NCI-H1417 (cell line): ENCODE measurements at places on chromosomes 16 and 17.

- DNase-seq = no peak
These were observed 416 bp downstream of the RNF43 start for GRCh38 chr17:58416937-58417299.

GRCh38 chr16:81415751-81416150 lies 28.9 kb upstream of the CMIP start:
- peak; percentile 38 for DNase-seq

GRCh38 chr16:9049241-9049640 lies 42.2 kb upstream of the HAPSTR1 start:
- no peak for DNase-seq

GRCh38 chr16:55559233-55559632 lies 7.3 kb upstream of the CAPNS2 start:
- DNase-seq = no peak

- DNase-seq = no peak
These were observed 58.8 kb upstream of the RHBDL3 start for GRCh38 chr17:32206861-32207260.

DNA sequence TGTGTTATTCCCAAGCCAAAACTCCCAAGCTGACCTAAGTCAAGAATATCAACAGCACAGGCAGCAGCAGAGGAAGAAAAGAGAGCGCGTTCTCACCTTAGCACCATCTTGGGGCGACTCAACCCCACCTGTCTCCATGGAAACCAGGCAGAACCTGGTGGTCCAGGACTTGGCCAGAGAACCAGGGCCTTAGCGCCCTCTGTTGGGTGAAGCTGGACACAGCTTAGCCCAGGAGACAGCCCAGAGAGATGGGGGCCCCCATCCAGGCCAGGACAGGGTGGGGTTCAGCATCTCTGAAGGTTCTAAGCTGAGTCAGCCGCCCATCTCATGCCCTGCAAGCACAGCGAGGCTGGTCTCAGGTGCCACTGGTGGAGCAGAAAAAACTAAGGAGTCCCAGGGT lies 60.1 kb upstream of the TMEM132E start:
- DNase-seq = no peak

DNA sequence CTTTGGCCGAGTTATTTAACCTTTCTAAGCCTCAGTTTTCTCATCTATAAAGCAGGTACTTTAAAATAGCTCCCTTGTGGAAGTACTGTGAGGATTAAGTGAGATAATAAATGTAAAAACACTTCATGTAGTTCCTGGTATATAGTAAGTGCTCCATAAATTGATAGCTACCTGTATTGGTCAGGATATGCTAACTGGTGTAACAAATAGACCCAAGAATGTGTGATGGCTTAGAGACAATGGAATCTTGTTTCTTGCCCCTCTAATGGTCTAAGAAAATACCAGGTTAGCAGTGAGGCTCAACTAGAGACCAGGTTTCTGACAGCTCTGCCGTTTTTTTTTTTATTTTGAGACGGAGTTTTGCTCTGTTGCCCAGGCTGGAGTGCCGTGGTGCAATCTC lies 29.8 kb downstream of the CCR7 start:
- DNase-seq = no peak

DNA sequence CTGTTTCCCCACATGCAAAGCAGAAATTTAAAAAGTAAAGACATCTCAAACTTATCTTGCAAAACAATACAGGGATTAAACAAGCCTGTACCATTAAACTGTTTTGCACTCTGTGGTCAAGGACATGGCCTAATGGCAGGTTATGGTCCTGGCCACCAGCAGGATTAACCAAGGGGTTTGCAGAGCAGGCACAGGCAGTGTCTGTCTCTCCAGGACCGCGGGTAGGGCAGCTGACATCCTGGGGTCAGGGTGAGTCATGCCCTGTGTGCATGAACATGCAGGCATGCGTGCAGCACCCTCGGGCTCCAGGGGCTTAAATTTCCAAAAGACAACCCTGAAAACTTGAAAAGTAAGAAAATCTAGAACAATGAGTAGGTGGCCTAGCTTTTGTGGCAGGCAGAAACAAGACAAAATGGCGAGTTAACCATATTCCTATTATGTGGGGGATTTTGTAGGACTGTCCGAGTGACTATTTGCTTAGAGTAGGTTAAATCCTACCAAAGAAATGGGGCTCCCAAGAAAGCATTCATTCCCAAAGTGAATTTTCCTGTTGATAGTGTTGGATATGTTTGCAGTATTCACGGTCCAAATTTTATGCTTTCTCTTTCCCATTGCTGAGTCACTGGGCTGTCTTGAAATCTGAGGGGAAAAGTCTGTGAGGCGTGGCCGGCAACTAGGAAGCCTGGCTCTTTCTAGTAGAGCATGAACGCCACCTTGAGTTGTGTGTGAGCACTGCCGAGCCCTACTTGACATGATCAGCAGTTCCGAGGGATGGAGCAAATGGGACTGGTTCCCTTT lies 158.4 kb upstream of the FAM20A start:
- peak; percentile 91 for DNase-seq

- no peak for DNase-seq
These were observed 388.1 kb downstream of the SHISA9 start for GRCh38 chr16:13289515-13289914.

DNA sequence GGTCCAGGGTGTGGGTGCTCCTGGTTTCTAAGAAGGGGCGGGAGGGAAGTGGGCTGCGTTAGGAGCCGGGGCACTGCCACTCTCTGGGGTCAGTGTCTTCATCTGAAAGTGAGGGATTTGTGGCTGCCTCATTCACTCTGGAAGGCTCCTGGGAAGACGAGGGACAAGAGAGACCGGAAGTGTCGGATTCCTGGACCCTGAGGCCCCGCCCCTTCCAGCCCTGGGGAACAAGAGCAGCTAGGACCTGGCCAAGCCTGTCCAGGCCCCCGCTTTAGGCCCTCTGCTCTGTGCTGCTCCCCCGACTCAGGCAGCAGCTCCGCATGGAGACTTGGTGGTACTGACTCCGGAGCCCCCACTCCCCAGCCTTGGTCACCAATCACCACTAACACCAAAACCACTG lies 6.5 kb downstream of the LGALS3BP start:
- no peak for DNase-seq

DNA sequence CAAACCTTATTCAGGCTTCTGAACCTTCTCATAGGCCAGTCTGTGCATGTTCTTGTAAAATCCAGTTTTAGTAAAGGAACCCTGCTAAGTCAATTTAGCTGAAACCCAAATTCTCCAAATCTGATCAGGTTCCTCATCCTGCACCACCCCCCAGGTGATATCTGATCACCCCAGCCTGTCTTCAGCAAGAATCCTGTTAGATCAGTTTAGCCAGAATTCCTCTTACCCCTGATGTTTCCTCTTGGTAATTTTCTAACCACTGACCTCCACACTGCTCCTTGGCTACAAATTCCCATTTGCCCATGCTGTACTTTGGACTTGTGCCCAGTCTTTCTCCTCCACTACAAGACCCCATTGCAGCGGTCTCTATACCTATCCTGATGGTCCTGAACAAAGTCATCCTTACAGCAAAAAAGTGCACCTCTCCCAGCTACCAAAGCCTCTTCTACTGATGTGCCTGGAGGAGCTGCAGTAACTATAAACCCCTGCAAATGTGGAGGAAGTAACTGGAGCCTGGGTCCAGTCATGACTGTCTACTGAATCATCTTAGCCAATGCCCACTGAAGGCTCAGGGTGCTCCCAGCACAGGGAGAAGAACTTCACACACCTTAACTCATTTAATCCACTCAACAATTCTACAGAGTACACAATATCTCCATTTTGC lies 23.8 kb downstream of the TEX14 start:
- DNase-seq = no peak

GRCh38 chr16:72024862-72025382 lies 16.4 kb downstream of the DHODH start:
- no peak for DNase-seq

DNA sequence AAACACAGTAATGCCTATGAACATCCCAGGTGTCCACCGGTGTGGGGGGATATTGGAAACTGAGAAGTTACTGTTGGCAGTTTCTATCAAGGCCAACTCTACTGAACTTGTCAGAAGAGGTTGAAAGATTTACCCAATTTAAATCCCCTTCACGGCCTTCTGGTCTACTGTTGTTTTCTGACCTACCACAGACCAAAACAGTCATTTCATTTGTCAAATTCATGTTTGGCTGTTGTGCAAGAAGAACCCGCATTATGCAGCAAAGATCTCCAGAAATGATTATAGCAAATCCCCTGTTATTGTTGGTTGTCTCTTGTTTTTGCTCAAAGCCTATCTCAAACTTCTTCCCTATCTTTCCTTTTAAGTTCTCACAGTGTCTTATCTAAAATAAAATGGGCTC lies 73.1 kb upstream of the MAF start:
- no peak for DNase-seq

DNA sequence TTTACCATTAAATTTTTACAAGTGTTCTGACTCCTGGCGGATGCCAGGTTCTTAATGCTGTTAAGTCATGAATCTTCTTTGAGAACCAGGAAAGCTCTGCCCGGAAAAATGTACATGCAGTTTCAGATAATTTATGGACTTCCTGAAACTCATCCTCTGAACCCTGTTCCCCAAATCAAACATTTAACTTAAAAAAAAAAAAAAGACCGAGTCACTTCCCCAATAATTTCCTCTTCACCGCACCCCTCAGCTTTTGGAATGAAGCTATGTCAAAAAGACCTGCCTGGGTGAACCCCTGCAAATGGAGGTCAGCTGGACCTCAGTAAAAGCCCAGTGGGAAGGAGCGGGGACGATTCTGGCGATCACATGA lies 15.0 kb downstream of the ZNF232 start:
- DNase-seq = no peak

GRCh38 chr17:61444831-61445230 lies 7.4 kb upstream of the TBX4 start:
- DNase-seq = peak; percentile 2

GRCh38 chr16:14244196-14245010 lies 173.3 kb downstream of the MRTFB start:
- no peak for DNase-seq

GRCh38 chr16:47865337-47865855 lies 290.4 kb downstream of the ABCC12 start:
- no peak for DNase-seq

DNA sequence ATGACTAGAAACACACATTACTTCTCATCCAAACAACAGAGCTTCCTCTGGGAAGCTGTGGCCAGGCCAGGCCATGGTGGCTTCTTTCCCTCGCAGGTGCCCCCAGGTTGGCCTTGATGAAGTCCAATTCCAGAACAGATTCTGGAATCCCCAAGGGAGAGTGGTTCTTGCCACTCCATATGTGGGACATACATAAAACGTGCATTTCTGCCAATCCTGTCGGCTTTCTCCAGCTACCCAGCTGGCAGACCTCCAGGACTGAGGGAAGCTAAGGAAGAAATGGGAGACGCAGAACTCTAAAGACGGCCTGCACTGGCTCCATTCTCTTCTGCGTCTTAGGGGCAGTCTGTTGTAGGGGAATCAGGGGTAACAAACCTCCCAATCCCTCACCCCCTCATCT lies 219.2 kb upstream of the CDH5 start:
- DNase-seq = no peak

DNA sequence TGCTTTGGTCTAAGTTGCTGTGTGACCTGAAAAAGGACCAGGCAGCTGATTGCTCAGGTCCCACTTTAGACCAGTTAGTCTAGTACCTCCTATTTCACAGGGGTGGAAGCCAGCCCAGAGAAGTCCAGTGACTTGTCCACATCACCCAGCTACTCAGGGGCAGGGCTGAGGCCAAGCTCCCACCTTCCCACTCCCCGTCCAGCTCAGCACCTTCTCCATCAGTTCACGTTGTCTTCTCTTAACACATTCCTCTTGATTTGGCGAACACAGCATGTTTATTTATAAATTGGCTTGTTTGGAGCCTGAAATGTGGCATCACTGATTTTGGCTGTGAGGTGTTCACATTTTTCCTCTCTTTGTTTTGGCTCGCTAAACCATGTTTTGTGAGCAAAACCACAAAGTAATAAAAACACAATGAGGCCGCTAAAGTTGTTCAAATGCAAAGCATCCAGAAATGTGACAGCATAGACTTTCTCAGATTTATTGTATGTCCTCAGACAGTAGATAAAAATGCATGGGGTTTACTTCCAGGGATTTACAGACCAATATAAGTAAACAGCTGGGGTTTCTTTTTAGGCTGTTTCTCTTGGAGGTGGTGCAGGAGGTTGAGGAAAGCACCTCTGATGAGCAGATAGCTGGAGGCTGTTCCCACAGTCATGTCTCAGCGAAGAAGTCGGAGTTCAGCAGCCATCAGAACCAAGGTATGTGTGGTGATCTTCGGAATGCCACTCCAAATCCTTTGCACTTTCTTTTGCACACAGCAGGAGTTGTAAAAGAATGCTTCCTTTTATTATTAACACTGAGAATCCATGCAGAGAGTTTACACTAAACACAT lies 88.4 kb downstream of the PLXDC1 start:
- DNase-seq = no peak

DNA sequence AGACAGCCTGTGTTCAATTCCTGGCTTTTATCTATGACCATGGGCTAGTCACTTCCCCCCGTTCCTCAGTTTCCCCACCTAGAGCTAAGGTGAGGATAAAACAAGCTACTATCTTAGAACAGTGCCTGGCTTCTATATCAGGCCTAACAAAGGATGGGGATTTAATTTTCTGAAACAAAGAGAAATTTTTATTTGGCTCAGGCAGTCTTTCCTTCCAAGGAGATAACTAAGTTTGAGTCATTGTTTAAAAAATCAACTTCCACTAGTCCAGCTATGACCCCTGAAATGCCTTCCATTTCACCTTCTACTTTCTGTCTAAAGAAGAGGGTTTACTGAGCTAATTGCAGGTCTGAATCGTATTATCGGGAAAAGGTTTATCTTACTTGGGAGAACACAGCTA lies 99.0 kb downstream of the CMIP start:
- no peak for DNase-seq

DNA sequence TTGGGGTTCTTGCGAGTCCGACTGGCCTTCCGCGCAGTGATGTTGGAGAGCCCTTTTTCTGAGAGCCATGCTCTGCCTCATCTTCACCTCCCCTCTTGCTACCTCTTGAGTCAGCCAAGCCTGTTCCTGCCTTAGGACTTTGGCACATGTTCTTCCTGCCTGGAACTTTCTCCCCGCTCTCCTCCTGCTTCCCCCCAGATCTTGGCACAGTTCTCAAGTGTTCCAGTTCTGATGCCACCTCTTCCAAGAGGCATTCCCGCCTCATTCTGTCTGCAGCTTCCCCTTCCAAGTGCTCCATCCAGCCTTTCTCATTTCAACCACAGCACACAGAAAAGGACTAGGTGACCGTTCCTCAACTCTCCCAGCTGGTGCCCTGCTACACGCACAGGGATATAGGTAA lies 7.7 kb downstream of the AKAP1 start:
- DNase-seq = no peak

- DNase-seq = no peak
These were observed 276.7 kb upstream of the DYNLRB2 start for GRCh38 chr16:80263848-80264694.

- no peak for DNase-seq
These were observed 151.0 kb downstream of the VPS53 start for GRCh38 chr17:563616-564015.

DNA sequence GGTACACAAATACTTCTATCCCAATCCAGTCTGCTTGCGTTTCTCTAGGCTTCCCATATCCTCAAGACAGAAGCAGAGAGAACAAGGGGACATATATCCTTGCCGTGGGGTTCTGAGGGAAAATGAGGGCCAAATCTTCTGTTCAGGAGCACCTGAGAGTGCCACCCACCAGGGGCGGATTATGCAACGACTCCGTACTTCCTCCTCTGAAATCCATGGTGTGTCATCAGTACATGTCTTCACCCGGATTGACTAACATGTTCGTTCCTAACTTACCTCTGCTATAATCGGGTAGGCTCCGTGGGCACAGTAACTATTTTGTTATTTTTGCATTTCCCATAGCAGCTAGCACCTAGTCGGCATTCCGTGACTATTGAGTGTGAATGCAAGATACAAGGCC lies 7.8 kb upstream of the ZNF200 start:
- no peak for DNase-seq

GRCh38 chr16:4691666-4692412 lies 1.5 kb upstream of the NUDT16L1 start:
- DNase-seq = no peak
